DMS153 (cell line): ENCODE measurements at places on chromosomes 11 and 22.

- DNase-seq: no peak
Measured at GRCh38 chr11:66278363-66279091, 552 bp downstream of the CNIH2 start.

GRCh38 chr11:125586623-125587022, 6.0 kb upstream of the STT3A start:
- no peak for DNase-seq

DNA sequence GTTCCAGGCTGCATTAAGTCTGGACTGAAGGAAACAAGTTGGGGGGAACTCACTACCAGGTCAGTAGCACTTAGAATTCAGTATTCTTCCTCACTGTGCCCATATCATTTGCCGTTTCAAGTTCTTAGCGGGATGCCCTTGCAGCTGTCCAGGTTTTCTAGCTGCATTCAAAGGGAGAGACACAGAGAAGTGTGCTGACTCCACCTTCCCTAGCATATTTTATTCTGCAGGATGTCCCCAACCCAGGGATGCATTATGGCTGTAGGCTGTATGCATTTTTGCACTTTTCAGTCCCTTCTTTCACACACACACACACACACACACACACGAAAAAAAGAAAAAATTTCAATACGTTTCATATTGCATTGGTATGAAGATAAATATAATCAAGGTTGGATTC, 35.8 kb upstream of the MAPK1 start:
- DNase-seq: no peak

DNA sequence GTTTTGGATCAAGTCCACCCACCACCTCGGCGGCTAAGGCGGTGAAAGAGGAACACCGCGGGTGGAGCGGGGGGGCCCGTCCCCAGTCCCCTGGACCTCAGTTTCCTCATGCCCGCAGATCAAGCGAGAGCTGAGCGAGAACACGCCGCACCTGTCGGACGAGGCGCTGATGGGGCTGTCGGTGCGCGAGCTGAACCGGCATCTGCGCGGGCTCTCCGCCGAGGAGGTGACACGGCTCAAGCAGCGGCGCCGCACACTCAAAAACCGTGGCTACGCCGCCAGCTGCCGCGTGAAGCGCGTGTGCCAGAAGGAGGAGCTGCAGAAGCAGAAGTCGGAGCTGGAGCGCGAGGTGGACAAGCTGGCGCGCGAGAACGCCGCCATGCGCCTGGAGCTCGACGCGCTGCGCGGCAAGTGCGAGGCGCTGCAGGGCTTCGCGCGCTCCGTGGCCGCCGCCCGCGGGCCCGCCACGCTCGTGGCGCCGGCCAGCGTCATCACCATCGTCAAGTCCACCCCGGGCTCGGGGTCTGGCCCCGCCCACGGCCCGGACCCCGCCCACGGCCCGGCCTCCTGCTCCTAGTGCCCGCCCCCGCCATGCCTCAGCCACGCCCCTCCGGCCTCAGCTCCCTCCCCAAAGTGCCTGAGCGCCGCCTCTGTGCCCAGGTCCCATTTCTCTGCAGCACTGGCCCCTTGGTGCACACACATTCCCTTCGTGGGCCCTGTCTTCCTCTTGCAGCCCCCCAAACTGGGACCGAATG, 12.7 kb downstream of the MAFF start:
- no peak for DNase-seq

GRCh38 chr11:11779975-11780374, 61.8 kb upstream of the USP47 start:
- no peak for DNase-seq

DNA sequence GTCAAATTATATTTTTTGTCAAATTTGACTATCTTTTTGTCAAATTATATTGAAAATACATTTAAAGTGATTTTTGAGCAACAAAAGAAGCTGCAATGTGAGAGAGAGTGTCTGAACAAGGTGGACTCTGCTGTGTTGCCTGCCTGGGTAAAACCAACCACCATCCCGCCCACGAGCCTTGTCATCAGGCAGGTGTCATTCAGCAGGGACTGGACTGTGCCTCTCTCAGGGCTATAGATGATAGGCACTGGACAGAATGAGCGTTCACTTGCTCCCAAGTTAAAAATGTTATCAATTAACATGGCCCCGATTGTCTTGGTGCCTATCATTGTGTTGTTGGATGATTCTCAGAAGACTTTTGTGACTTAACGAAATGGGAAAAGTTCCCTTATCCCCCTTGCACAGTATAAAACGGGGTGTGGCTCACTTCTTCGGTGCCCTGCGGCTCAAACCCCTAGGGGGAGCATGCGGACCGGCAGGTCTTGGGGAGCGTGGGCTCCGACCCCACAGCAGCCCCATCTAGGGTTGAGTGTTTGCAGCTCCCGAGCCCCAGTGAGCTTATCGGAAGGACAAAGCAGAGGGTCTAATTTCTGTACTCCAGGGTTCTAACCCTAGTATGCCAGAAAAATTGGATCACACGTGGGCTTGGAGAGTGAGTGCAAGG, 1.7 kb downstream of the APOL5 start:
- DNase-seq: no peak

- no peak for DNase-seq
Measured at GRCh38 chr11:116107229-116107628, 603.0 kb upstream of the CADM1 start.

- no peak for DNase-seq
Measured at GRCh38 chr22:50665738-50666137, 6.9 kb upstream of the SHANK3 start.

GRCh38 chr11:47560426-47560825, 5.0 kb upstream of the PTPMT1 start:
- no peak for DNase-seq

DNA sequence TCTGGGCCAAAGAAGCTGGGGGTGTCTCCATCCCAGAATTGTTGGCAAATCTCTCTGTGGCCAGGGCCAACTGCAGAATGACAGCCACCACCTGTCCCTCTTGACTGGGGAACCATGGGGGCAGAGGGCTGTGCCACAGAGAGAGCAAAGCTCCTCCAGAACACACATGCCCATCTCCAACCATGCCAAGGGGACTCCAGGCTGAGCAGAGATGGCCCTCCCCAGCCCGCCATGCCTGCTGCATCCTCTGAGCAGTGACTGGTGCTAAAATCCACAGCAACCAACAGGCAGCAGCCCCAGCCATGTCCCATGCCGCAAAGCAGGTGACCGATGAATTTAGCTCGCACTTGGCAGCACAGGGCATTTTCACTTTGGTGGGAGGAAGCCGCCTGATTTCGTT, 45.0 kb downstream of the LARGE1 start:
- no peak for DNase-seq

DNA sequence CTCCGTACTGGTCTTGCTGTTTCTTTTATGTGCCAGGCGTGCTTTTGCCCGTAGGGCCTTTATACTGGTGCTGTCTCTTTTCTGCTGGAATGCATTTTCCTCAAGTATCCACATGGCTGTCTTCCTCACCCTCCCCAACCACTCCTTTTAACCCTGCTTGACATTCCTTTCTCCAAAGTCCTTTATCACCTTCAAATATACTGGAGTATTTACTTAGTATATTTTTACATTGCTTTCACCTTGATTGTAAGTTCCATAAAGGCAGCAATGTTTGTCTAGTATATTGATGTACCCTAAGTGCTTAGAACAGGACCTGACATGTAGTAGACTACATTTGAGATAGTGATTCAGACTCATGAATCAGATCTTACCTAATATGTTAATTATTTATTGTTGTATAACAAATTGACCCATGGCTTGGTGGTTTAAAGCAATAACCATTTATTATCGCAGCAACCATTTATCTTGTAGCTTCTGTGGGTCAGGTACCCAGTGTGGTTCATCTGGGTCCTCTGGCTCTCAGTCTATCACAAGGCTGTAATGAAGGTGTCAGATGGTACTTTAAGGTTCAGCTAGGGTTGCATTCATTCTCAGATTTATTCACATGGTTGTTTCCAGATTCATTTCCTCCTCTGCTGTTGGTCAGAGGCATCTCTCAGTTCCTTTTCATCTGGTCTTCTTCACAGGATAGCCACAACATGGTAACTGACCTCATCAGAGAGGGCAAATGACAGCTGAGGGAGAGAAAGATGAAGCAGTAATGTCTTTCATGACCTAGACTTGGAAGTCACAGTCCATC, 34.2 kb downstream of the DDX10 start:
- peak; percentile 62 for DNase-seq

DNA sequence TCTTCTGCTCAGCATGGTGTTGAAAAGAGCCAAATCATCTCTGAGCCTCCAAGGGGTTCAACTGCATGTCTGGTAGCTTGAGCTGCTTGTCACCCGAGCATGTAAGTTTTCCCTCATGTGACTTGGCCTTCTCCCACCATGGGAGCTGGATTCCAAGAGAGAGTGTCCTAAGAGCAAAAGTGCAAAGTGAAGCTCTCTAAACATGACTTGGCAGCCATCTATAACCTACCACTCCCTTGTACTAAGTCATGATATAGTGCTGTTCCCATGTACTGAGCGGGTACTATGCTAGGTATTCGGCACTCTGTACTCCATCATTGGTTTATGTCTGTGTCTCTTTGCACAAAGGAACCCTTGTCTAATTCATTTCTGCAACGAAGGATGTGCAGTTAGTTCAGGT, 19.1 kb downstream of the SEZ6L start:
- no peak for DNase-seq

DNA sequence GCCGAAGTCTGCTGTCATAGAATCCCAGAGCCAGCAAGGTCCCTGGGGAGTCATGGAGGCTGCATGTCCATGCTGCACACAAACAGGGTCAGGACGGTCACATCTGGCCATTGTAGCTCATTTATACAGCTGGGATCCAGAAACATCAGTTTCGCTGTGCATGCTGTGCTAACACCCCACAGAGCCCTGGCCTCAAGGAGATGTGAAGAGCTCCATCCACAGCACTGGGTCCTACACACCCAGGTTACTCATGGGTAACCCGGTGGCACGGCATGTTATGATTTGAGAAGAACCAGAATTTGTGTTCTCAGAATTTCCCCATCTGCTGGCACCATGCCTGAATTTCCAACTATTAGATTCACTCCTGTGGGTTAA, 146.3 kb upstream of the ARHGAP20 start:
- no peak for DNase-seq

GRCh38 chr11:61627850-61628661, 47.2 kb upstream of the SYT7 start:
- peak; percentile 16 for DNase-seq

DNA sequence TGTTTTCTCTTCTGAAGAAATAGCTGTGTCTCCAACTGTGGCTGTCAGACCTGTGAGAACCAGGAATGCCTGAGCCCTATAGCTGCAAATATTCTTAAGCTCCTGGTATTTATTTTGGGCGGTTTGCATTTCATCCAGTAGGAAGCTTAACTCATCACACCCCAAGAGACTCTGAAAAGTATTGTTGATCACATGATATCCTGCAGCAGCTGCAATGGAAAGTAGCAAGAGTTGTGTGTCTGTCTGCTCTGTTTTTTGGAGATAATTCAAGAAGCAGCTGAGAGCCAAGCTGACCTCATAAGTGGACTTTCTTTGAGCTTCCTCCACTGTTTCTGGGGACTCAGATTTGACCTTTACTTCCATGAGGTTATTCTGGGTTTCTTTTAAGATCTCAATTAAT, 36.4 kb upstream of the MRPL17 start:
- no peak for DNase-seq

GRCh38 chr11:103700622-103701021, 335.8 kb upstream of the DDI1 start:
- no peak for DNase-seq

DNA sequence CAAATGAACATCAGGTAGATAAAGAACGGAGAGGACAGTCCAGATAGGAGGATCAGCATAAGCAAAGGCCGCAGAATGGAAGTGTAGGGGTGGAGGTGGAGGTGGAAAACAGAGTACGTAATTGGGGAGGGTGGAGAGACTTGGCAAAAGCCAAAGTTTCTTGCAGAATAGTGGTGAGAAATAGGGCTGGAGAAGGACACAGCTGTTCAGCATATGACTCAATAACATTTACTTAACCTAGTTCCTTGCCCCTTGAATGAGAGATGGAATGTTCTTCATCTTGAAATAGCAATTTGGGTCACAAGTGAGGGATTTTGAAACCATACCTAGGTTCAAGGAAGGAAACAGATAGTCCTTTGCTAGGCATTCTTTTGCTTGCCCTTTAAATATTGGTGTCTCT, 235.9 kb upstream of the ARHGAP20 start:
- no peak for DNase-seq

- no peak for DNase-seq
Measured at GRCh38 chr11:74085542-74085892, 76.6 kb upstream of the UCP3 start.

DNA sequence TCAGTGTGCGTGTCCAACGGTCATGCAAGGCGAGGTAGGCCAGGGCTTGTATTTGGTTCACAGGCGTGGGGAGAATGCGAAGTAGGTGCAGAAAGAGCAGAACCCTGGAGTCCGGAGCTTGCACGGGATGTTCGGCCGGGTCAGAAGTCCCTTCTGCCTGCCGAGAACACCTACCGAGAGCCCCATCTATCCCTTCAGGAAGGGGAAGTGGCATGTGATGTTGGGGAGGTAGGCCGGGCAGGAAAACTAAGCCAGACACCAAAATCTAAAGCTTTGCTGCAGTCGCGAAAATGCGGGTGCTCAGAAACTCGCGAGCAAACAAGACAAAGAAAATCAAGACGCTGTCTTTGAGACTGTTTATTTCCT, 435 bp upstream of the TAF6L start:
- peak; percentile 31 for DNase-seq

DNA sequence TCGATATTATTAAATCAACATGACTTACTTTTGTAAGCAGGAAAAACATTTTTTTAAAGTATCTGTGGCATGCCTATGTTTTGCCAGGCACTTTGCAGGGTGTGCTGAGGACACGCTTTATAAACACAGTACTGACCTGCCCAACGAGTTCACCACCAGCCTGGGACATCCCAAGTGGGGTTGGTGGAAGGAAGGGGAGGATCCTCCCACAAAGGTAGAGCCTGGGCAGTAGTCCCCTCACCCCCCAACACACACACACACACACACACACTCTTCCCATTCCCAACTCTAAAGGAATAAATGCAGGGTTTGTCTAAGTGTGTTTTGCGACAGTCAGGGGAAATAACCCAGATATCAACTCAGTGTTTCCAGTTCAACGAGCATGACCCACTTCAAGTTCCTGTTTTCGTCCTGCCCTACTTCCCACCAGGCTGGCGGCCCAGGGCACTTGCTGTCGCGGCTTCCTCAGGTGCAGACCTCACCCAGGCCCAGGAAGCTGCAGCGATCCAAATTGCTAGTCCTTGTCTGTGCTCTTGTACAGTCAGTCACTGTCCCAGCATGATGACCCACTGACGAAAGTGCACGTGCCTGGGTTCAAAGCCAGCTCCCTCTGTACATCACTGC, 3.1 kb downstream of the CERK start:
- DNase-seq: peak; percentile 11

DNA sequence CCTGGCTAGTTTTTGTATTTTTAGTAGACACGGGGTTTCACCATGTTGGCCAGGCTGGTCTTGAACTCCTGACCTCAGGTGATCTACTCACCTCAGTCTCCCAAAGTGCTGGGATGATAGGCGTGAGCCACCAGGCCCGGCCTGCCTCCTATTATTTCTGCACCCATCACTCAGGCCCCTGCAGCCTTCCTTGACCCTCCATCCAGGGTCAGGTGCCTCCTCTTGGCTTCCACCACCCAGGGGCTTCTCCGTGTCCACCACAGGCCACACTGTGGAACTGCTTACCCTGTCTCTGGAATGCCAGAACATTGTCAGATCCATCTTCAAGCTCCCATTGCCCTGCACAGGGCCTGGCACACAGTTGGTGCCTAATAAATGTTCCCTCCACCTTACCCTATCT, 75.4 kb upstream of the RTL6 start:
- no peak for DNase-seq

GRCh38 chr11:100735949-100736675, 49.0 kb downstream of the ARHGAP42 start:
- no peak for DNase-seq
